ENCODE measurements at places on chromosomes 12 and 14.

- DNase-seq = no peak
These were observed 872 bp downstream of the FAM177A1 start for GRCh38 chr14:35046751-35047536.

DNA sequence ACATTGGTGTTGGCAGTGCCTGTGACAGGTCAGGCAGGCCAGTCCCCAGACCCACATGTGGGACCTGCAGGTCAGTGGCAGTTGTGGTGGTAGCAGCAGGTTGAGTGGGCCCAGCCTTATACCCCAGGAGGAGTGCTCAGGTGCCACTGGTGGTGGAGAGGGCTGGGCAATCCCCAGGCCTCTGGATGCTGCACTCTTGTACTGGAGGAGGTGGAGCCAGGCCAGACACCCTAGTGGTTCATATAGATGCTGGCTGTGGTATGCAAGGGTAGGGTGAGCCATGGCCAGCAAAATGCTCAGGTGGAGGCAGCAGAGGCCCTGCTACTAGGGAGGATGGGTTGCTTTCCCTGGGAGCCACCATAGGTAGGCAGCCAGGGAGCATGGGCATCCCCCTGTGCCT, 190.4 kb upstream of the TMPO start:
- no peak for DNase-seq

DNA sequence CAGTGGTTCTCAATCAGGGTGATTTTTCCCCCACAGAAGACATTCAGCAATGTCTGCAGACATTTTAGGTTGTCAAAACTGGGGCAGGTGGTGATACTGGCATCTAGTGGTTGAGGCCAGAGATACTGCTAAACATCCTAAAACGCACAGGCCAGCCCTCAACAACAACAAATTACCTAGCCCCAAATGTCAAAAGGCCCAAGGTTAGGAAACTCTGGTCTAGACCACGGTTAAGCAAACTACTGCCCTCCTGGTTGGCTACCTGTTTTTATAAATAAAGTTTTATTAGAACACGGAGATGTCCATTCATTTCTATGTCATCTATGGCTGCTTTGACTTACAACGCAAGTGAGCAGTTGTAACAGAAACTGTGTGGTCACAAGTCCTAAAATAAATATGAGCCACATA, 186.7 kb downstream of the EFCAB11 start:
- no peak for DNase-seq

DNA sequence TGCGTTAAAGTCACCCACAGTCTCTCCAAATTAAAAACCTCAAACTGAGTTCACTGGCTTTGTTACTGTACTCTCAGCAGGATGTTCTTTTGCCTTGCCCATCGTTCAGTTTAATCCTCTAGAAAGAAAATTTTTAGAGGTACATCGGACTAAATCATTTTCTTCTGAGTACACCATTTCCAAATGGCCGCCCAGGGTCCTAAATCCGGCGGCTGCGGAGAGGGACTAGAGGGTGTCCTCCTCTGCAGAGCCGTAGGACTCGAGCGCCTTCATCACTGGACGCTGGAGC, 1.4 kb downstream of the LIN7A start:
- no peak for DNase-seq

DNA sequence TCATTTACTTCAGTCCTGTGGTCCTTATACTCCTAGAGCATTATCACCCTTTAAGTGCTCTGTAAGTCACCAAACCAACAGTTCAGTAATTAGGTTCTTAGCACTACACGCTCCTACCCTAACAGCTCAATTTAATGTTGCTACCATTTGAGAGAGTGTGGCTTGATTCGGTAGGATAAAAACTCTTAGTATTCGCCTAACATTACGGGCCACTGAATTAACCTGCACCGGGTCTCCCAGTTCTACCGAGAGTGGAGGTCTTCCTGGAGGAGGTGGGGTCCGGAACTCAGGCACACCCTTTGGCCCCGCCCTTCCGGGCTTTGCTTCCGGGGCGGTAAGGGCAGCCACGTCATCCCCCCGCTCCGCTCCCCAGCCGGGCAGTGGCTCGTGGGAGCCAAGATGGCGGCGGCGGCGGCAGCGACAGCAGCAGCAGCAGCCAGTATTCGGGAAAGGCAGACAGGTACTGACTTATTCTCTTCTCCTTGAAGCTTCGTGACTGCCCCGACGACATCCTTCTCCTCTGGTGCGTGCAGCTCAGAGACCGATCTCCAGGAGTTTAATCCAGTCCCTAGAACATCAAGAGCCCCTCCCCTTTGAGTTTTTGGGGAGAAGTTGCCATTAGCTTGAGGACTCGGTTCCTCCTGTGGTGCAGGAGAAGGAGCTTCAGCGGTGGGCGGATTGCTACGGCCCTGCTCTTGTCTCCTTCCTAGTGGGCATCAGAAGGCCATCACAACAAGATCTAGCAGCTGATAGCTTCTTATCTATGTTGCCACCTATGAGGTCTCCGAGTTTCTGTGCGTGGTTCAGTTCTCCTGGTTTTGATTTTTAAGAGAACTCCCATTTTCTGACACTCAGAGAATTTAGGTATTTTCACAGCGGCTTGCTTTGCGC, at the start of gene SCFD1:
Gene SCFD1, plus strand, starts transcription at position 380 of the 891 bp plus-strand sequence. Its CDS starts 20 bp downstream, at position 400.
- no peak for DNase-seq

GRCh38 chr12:26697217-26697616, 135.8 kb downstream of the ITPR2 start:
- no peak for DNase-seq

DNA sequence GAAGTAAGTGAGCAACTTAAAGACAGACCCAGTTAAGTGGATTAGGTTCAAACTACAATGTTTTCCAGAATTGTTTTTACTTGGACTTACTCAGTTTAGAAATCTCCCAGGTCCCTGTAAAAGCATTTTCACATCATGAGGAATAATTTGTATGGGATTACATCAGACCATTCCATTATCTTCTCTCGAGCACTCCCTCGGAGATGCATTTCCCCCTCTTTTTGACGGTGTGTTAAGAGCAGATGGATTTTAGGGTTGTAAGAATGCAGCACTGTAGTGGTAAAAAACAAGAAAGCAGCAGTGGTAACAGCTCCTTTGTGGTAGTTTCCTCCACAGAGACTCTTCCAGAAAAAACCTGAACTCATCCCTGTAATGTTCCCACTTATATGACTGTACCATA, 488.4 kb downstream of the BCAT1 start:
- DNase-seq = no peak

- no peak for DNase-seq
These were observed 369.1 kb downstream of the NPAS3 start for GRCh38 chr14:33307691-33308251.
